ENCODE measurements at places on chromosomes 4 and X.
A peak's percentile ranks its signal among the peaks of the same experiment; 100 is the strongest.

- H3K27me3 ChIP-seq: no peaks in the 10 kb centered on the region
- DNase-seq: no peak
- no peaks in the 10 kb centered on the region for H3K36me3 ChIP-seq
- no peak overlapping the region for H3K27ac ChIP-seq
These were observed 1067.5 kb downstream of the PCDH7 start for GRCh38 chr4:31787701-31788100.

- H3K4me3 ChIP-seq: no peak overlapping the region
- peaks cover 7% of the 10 kb centered on the region for H3K27me3 ChIP-seq
- no peaks in the 10 kb centered on the region for H3K4me1 ChIP-seq
- no peak for DNase-seq
- H3K36me3 ChIP-seq: no peaks in the 10 kb centered on the region
These were observed 189.2 kb downstream of the MGST2 start for GRCh38 chr4:139854668-139855403.

DNA sequence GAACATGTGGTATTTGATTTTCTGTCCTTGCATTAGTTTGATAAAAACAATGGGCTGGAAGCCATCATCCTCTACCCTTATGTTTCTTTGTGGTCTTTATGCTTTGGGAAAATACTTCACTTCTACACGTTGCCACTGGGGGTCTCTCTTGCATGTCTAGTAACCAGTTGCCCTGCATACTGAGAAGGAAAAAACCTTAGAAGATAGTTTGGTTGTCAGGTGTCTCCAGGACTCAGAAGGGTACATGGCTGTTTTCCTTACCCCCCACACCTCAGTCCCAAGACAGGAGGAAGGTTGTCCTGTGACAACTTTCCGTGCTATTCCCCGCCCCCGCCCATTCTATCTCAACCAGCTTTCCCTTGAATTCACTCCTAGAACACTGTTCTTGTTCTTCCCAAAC is 62.1 kb upstream of the LANCL3 start:
- H3K27ac ChIP-seq: no peak overlapping the region
- no peak overlapping the region for H3K4me3 ChIP-seq
- DNase-seq: peak; percentile 1
- no peaks in the 10 kb centered on the region for H3K36me3 ChIP-seq
- H3K27me3 ChIP-seq: peaks cover 5% of the 10 kb centered on the region

DNA sequence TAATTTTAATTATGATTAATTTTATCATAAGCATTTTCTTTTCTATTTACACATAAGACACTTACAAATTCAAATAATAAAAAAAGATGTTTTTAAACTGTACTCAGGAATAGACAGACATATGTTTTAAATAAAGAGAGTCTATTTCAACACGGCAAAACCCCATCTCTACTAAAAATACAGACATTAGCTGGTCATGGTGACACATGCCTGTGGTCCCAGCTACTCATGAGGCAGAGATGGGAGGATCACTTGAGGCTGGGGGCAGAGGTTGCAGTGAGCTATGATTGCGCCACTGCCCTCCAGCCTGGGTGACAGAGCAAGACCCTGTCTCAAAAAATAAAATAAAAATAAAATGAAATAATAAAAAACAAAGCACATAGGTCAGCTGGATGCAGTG is 14.8 kb downstream of the FAM9B start:
- no peak for DNase-seq
- H3K4me1 ChIP-seq: no peaks in the 10 kb centered on the region
- no peaks in the 10 kb centered on the region for H3K27me3 ChIP-seq
- no peaks in the 10 kb centered on the region for H3K36me3 ChIP-seq
- H3K4me3 ChIP-seq: no peak overlapping the region

DNA sequence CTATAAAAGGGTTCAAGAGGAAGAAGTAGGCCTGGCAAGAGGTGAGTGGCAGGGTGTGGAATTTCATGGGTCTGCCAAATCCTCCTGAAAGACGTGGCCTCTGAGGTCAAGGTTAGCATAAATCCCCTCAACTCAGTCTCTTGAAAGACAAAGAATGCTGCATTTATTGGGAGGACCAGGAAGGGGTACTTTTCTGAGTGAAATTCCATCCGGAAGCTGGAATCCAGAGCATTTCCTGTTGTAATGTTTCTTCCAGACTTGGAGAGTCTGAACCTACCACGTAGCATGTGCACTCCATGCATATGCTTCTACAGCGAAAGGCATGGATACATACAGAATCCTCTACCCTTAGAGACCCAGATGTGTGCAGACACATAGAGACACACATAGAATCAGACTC is 13.4 kb upstream of the FGD1 start:
- no peak overlapping the region for H3K27ac ChIP-seq
- H3K4me1 ChIP-seq: no peaks in the 10 kb centered on the region
- DNase-seq: no peak
- H3K4me3 ChIP-seq: no peak overlapping the region
- H3K27me3 ChIP-seq: peaks cover 6% of the 10 kb centered on the region

- H3K4me3 ChIP-seq: no peak overlapping the region
- no peak overlapping the region for H3K27ac ChIP-seq
- peaks cover 5% of the 10 kb centered on the region for H3K4me1 ChIP-seq
- no peaks in the 10 kb centered on the region for H3K36me3 ChIP-seq
- H3K27me3 ChIP-seq: no peaks in the 10 kb centered on the region
- no peak for DNase-seq
These were observed 577.9 kb upstream of the DIPK2B start for GRCh38 chrX:45778616-45779015.

DNA sequence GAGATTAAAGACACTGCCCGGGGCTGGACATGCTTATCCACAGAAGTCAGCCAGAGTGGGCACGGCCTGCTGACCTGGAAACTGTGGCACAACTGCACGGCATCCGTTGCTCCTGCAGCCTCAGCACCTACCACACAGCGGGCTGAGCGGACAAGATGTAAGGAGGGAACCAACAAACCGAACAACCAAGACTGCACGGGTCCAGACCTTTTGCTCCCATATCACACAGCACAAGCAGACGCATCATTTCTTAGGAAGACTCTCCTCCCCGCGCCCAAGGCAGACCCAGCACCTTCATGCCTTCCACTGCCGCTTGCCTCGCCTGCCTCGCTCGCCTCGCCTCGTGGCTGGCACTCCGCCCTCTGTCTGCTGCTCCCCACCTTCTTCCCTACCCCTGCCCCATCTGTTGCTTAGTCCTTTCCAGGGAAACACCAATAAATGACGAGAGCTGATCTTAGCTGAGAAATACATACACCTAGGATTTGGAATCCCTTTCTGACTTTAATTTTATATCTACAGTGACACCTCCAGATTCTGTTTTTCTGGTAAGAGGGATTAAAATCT is 79.0 kb downstream of the AFAP1 start:
- no peak overlapping the region for H3K27ac ChIP-seq
- DNase-seq: no peak
- peaks cover 5% of the 10 kb centered on the region for H3K4me1 ChIP-seq
- H3K4me3 ChIP-seq: no peak overlapping the region
- H3K27me3 ChIP-seq: peaks cover 12% of the 10 kb centered on the region
- peaks cover 6% of the 10 kb centered on the region for H3K36me3 ChIP-seq

All from memory B cell (primary cell).